ENCODE measurements at places on chromosomes 11 and 22.

GRCh38 chr11:75556275-75556674 lies 5.8 kb upstream of the SERPINH1 start:
- no peak for DNase-seq

DNA sequence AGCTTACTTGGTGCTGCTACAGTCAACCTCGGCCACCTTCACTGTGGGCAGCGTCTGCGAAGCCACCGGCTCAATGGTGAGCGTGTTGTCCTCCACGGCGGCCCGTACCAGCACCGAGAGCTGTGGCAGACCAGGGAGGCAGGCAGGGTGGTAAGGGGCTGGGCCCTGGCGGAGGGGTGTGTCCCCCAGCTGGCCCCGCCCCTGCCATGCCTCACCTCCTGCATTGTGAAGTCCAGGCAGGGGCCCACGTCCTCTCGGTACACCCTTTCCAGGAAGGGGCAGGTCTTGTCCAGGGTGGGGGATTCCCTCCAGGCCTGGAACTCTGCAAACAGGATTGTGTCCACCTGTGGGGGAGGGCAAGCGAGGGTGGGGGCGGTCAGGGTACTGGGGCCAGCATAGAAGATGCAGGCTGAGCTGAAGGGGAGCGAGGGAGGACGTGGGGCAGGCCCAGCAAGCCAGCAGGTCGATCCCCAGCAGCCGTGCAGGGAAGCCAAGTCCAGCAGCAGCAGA lies 12.8 kb downstream of the RAB3IL1 start:
- DNase-seq, result no peak

- DNase-seq, result no peak
Measured at GRCh38 chr22:47218671-47219070, 456.2 kb downstream of the TBC1D22A start.

DNA sequence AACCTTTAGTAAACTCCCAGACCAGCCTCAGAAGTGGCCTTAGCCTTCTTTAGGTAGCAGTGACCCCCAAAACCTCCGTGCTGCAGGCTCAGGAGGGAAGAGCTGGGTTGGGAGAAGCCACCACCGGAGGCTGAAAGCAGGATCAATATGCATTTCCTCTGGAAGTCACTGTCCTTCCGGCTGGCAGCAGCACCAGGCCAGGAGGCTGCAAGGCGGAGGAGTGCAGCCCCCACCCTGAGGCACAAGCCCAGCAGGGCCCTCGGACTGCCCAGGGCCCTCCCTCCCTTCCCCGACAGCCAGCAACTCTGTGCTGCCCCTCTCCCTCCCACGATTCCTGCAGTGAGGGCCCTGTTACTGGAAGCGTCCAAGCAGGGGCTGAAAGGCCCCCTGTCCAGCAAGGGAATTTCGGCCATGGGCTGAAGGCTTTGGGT lies 3.2 kb upstream of the NRXN2 start:
- no peak for DNase-seq

GRCh38 chr11:116826751-116827431 lies 2.8 kb upstream of the APOC3 start:
- DNase-seq, result no peak

- DNase-seq, result no peak
Measured at GRCh38 chr22:32378707-32379272, 21.1 kb downstream of the RFPL3 start.

DNA sequence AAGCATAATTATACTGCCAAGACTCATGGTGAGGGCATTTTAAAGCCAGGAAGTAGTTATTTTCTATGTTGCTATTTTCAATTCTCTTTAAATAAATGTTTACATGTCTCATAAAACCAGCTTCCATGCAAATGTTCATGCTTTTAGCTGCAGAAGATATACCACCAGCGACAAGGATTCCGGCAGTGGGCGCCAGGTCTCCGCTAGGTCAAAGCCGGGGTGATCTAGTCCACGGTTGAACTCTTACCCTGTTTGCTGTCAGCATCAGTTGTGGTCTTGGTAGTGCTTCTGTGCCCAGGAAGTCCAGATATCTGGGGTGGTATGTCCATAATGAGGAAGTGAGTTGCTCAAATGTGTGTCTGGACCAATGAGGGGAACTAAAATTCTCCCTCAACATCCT lies 265.7 kb downstream of the BRD1 start:
- DNase-seq, result no peak

- no peak for DNase-seq
Measured at GRCh38 chr22:46043339-46043738, 66.4 kb upstream of the WNT7B start.

- no peak for DNase-seq
Measured at GRCh38 chr11:81897639-81898038, 836.0 kb downstream of the FAM181B start.

DNA sequence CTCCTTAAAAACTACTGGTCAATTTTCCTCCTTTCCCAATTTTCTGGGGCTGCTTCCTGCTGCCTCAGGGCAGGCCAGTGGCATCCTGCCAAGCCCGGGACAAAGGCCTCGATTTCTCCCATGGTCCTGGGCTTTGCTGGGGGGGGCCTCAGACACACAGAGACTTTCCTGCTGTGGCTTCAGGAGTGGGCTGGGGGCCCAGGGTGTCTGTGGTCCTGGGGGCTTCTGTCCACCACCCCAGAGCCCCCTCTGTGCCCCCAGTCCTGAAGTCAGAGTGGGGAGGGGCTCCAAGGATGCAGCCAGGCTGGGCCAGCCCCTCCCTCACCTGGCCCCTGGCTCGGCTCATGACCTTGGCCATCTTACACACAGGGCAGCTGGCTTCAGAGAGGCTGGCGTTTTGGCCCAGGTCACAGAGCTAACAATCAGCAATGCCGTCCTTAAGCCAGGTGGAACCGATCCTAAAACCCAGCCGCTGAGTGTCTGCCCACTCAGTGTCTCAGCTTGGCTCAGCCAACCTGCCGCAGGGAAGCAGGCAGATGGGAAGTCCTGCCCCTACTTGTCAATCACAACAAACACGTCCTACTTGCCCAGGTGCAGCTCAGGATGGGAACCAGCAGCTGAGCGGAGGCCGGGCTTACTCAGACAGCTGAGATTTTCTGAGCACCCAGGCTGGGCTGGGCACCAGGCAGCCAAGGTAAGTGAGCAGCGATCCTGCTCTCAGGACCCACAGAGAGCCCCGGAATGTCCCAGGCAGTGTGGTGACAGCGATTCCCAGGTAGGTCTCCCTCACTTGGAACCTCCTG lies 34.6 kb downstream of the OSBPL5 start:
- no peak for DNase-seq

- DNase-seq, result no peak
Measured at GRCh38 chr11:9498457-9499078, 37.8 kb downstream of the ZNF143 start.

DNA sequence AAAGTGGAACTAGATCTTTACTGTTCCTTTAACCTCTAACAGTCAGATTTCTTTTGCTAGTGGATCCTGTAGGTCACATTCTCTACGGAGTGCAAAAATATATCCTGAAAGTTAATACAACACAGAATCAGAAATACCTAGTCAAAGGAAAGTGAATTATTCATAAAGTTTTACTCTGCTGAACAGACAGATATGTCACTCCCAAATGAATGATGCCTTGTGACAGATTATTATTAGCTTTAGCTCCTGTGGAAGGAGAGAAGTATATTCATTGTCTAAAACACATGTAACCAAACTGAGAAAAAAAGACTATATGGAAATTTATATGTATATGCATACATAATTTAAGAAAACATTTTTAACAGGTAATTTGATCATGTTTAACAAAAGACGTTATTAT lies 1497.2 kb upstream of the RAG2 start:
- no peak for DNase-seq

DNA sequence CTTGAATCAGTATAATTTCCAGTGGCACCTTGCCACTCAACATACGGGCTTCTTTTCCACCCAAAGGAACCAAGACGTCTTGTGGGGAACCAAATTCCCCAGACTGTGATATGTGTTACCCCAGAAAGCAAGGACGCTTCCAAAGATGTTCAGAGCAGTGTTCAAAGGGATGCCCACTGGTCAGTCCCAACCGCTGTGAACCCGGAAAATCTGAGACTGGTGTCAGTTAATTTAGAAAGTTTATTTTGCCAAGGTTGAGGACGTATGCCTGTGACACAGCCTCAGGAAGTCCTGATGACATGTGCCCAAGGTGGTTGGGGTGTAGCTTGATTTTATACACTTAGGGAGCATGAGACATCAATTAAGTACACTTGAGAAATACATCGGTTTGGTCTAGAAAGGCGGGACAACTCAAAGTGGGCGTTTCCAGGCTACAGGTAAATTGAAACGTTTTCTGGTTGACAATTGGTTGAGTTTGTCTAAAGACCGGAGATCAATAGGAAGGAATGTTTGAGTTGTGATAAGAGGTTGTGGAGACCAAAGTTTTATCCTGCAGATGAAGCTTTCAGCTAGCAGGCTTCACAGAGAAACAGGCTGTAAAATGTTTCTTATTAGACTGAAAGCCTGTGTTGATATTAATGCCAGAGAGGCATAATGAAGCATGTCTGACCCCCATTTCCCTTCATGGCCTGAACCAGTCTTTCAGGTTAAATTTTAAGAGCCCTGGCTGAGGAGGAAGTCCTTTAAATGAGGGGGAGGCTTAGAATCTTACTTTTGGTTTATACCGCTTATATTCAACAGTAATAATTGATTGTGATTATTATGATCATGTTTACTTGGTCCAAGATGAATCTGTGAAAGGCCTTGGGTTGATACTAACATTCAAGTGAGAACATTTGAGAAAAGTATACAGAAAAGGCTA lies 6.8 kb downstream of the APOL3 start:
- DNase-seq, result no peak

- DNase-seq, result no peak
Measured at GRCh38 chr11:126701520-126701897, 299.1 kb downstream of the KIRREL3 start.

- DNase-seq, result no peak
Measured at GRCh38 chr11:45879803-45880686, 5.4 kb upstream of the MAPK8IP1 start.

GRCh38 chr11:61341706-61342105 lies 8.7 kb downstream of the TKFC start:
- DNase-seq, result no peak

- DNase-seq, result no peak
Measured at GRCh38 chr11:43923406-43924111, 18.9 kb upstream of the C11orf96 start.

DNA sequence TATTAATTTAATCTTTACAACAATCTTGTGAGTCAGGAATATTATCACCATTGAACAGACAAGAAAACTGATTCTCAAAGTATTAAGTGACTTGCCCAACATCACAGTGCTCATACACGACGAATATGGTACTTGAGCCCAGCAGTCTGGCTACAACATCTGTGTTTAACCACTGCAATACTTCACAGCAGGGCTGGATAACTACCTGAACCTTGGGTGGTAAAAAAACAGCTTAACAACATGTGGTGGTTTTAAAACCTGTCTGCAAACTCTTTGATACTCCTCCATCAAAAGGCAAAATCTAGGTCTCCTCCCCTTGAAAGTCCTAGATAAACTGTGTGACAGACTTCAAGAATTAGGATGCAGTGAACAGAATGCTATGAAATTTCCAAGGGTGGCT lies 424.6 kb upstream of the CADM1 start:
- no peak for DNase-seq

- no peak for DNase-seq
Measured at GRCh38 chr11:100734743-100735527, 47.8 kb downstream of the ARHGAP42 start.

GRCh38 chr11:131583938-131584337 lies 213.5 kb downstream of the NTM start:
- DNase-seq, result no peak

DNA sequence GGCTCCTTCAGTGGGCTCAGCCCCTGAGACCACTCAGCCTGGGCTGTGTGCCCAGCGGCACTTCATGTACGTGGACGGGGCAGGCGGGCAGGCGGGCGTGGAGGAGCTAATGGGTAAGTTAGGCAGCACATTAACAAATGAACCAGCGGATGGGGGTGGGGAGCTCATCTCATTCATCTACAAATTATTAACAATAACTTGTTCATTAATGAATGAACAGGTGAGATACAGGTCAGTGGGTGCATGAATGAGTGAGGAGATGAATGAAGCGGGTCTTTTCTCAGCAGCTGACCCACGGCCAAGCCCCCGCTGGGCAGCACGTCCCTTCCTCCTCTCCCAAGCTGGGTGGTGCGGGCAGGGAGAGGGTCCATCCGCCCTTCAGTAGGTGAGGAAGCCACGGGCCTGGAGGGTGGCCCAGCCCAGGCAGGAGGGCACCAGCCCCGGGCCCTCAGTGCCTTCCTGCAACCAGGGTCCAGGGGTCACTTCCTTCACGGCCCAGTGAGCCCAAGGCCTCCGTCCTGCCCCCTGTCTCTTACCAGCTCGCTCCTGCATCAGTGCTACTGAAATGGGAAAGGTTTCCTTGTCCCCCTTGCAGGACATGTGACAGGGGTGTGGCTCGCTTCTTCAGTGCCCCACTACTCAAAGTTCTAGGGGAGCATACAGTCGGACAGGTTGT lies 60.5 kb upstream of the KCNQ1OT1 start:
- DNase-seq, result no peak

DNA sequence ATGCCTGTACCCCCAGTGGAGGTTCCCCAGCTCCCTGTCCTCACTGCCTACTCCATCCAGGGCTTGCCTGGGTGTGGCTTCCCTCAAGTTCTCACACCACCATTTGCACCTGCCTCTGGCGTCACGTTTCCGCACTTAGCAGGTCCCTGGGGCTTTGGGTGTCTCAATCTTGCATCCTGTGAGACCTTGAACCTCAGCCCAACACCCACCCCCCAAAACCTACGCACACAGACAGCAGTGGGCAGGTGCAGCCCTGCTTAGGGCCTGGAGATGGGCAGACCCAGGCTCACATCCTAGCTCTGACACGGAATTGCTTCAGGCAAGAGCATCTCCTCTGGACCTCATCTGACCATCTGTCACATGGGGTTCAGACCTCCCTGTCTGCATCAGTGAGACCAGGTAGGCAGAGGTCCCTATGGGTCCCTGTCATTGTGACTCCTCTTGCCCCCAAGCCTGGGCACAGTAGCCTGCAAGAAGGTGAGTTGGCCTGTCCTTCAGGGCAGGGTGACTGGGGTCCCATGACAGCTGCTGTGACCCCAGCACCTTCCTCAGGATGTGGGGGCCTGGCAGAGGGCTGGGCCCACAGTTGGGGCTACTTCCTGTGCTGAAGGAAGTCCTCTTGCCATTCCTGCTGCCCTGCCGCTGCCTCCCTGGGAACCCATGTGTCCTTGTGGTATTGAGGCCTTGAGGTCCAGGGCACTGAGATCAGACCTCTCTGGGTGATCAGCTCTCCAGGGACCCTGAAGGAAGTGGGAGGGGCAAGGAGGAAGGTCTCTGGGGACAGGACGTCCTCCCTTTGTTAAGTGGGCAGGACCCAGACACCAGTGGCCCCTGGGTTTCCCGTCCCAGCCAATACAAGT lies 2.0 kb downstream of the SIPA1 start:
- no peak for DNase-seq

DNA sequence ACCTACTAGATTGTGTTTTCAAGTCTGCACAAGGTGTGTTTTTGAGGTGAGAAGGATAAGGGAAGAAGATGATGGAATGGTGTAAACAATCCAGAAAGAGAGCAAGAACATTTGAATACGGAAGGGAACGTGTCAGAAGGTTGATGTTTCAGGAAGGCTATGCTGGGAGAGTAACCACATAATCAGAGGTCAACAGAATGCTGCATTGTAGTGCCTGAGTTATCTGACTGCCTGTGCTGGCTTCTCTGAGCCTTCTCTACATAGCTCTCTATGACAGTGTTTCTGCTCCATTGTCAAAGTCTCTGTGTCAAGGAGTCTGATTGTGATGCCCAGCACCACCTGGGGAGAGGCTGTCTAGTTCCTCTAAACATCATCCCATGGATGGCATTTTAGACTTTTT lies 74.1 kb downstream of the CYB5R2 start:
- no peak for DNase-seq

Measured in cortex of kidney (tissue), 1 donor.